ENCODE measurements at places on chromosomes 1 and 21.
A peak's percentile ranks its signal among the peaks of the same experiment; 100 is the strongest.

DNA sequence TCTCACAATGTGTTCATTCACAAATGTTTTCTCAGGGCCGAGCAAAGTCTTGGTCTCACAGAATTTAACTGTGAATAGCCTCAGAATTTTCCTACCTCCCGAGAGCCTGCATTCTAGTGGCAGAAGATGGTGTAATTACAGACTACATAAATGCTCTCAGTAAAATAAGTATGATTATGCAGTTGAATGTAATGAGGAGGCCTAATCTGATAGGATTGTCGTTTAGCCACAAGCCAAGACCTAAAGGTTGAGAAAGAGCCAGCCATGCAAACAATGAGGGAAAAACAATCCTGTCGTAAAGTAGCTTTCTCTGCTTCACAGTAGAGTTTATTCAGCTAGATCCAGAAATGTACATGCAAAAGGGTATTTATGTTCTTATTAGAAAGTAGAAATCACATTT, 607.8 kb upstream of the B3GALT2 start:
- DNase-seq, result peak; percentile 1

DNA sequence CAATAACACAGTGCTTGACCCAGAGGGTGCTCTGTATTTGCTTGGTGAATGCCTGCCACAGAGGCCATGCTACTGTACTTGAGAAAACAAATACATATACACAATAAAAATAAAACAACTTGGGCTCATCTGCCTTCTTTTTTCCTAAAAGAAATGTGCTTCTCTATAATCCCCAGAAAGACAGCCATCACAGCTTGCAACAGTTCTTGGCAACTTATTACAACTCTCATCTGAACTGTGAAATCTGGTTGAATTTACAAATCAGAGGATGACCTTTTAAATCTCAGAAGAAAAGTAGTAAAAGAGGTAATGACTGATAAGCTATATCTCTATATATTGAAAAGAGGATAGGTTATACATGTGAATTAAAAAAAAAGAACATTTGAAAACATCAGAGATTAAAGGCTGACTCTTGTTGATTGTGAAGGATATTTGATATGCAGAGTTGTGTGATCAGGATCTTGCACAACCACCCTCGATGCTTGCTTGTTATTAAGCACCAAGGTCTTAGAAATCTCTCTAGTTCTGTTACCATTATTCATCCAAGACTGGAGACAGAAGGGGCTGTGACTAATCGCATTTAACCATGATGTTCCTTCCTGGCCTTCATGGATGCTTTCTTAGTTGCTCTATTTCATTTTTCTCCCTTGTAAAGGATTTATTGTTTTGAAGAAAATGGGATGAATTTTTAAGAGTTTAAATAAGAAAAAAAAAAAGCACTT, 213.4 kb downstream of the APP start:
- DNase-seq, result no peak

DNA sequence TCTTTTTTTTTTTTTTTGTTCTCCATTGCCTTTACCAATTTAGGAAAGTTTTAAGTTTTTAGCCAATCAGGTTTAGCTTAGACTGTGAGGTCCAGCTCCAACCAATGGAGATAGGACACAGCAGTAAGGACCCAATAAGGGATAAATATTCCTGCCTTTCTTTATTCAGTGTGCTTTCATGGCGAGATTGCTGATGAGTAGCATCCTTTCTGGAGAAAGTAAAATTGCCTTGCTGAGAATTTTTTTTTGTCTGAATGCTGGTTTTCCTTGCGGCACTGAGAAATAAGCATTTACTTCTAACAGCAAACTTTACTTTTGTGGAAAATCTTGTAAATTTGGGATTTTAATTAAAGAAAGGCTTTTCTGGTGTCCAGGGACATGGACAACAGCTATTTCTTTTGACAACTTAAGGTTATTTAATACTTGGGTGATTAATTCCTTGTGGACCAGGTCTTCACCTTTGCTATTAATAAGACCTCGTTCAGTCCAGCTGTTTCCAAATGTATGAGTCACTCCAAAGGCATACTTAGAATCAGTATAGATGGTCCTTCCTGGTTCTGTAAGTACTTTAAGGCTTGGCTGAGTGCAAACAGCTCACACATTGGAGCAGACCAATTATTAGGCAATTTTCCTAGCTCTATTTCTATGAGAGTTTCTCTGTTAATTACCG, 54.1 kb downstream of the SERINC2 start:
- peak; percentile 65 for DNase-seq

GRCh38 chr1:230758709-230759368, 11.7 kb downstream of the CAPN9 start:
- DNase-seq, result no peak

DNA sequence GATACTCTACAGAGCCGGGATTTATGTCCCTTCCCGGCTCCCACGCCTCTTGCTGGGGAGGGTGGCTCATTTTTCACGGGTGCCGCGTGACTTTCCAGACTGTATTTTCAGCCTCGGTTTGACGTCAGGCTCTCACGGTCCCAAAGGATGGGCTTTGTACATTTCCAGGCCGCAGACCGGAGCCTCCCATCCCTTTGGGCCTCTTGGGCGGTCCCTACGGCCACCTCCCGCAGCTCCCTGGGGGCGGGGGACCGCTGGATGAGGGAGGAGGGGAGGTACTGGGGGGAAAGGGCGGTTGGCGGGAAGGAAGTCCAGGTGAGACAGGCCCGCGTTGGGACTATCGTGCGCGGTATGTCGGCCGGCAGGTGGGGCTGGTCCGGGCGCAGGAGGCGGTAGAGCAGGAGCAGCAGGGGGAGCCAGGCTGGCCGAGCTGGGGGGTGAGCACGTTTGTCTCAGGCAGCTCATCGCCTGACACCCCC, 17.9 kb downstream of the UBL4B start:
- peak; percentile 25 for DNase-seq

DNA sequence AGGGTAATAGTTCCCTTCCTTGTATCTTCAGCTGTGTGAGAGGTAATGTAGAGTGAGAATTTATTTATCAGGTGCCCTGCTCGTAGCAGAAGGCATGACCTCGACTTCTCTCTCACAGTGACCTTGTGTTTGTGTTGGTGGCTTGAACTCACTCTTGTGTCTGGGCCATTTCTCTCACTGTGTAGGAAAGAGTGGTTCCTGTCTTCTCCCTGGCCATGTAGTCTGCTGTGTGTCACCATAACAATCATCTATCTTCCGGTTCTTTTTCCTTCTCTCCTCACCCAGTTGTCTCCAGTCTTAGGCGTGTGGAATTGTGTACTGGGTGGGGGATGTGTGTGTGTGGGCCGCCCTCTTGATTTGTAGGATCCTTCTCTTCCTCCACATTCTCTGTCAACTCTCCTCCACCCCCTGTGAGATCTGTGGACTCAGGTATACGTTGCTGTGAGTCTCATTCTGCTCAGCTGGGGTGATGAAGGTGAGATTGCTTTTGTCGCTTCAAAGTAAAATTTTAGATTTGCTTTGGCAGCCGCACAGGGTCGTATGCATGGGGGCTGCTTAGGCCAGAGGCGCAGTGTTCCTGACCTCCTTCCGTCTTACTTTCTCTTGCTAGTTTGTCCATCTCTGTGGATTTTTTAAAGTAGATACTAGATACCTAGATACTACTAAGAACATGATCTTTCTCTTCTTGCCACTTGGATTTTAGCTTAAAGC, 31.6 kb downstream of the MAPKAPK2 start:
- no peak for DNase-seq

- DNase-seq, result peak; percentile 11
These were observed 29.2 kb upstream of the HHAT start for GRCh38 chr1:210299501-210299900.

GRCh38 chr1:24415910-24416665, 486 bp downstream of the NIPAL3 start:
- DNase-seq, result peak; percentile 9

GRCh38 chr1:37237948-37238347, 203.6 kb upstream of the GRIK3 start:
- DNase-seq, result no peak

DNA sequence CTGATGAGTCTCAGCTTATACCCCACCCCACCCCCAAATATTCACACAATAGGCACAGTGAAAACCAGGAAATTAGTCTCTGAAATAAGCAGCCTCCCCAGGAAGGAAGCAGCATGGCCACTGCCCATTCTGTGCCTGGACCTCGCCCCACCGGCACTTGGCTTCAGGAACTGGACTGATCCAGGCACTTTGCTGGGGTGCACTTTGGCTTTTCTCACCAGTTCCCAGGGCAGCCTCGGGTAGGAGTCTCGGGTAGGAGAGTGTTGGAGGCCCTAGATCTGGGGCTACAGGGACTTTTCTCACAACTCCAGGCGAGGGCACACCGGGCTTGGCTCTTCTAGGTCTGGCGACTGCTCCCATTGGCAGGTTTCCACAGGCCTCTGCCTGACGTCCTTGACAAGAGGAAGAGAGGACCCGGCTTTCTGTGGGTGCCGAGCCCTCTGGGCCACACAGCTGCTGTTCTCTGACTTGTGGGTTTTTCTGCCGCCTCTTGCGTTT, 18.7 kb downstream of the ADARB1 start:
- no peak for DNase-seq

DNA sequence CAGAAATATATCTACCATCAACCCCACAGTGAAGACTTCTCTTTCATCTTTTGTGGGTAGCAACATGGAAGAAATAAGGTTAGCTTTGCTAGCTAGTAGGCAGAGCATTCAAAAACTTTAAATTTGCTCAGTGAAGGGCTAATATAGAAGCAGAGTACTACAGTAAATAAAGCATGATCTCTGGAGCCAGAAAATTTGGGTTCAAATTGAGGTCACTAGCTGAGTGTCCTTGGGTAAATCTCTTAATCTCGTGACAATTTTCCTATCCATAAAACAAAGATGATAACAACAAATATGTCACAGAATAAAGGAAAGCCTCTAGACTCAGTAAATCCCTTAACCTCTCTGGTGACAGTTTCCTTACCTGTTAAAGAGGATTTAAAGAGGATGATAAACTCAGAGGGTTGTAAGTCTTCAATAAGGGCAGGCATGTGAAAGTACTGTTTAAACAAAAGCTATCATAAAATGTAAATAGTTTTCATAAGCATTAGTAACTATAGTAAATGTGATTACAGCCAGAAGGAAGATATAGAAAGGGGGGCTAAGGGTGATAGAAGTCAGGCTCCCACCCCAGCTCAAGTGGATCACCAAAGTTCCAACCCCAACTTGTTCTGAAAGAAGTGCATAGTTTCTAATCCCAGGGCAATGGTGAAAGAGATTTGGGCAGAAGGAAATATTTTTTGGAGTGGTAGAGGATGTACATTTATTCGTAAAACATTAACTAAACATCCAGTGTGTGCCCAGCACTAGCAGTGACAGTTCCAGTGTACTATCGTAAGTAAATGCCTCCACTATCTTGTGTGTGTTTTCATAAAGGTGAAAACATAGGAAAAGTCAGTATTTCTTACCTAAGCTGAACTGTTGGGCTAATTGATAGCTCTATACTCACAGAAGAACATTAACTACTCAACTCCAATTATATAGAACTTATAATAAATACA, 24.8 kb downstream of the TM2D1 start:
- DNase-seq, result no peak

GRCh38 chr21:39610703-39611102, 2.0 kb upstream of the B3GALT5 start:
- DNase-seq, result no peak

DNA sequence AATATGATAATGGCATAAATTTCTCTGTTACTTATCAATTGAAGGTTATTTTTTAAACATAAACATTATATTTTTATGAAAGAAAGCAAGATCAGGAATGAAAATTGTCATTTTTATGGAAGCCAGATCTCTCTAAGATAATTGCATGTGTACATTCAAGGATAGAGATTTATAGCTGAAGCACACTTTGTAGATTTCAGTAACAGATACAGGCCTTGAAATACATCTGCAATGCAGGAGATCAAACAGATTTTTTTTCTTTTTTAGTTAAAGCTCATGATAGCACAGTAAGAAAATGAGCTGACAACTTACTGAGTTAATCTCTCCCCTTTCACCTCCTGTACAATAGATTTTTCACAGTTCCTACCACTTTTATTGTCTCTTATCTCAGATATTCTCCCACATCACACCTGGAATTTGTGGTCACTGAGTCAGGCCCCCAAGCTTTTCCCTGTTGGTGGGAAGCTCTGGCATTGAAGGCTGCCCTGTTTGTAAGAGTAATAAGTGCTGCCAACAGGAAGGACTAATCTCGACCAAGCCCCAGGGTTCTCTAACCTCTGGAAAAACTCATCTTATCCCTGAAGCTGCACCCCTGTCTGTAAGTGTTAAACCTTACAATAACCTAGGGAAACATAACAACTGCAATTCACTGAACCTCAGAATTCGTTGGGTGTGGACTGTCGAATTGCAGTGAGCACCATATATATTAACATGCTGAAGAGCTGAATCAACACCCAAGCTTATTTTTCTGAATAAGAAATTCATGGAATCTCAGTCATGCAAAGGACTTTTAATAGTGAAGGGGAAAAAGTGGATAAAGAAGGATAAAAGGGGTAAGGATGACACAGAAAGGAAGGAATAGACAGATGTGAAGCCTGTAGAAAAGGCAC, 599.0 kb downstream of the LMO4 start:
- DNase-seq, result no peak

DNA sequence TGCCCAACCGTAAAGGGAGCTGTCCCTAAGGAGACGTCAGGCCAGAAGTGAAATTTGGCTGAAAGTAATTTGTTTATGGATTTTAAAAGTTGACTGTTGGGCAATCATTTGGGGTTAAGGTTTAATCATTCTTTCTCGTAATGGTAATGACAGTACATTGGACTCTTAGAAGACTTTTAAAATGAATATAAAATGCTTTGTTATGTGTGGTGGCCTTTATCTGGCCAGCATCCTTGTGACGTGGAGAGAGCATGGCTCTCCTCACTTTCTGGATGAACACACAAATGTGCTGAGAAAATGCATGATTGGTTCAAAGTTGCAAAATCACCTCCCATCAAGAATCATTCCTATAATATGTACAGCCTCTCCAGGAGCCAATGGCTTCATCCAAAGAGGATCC, 160.2 kb downstream of the DHRS3 start:
- no peak for DNase-seq

DNA sequence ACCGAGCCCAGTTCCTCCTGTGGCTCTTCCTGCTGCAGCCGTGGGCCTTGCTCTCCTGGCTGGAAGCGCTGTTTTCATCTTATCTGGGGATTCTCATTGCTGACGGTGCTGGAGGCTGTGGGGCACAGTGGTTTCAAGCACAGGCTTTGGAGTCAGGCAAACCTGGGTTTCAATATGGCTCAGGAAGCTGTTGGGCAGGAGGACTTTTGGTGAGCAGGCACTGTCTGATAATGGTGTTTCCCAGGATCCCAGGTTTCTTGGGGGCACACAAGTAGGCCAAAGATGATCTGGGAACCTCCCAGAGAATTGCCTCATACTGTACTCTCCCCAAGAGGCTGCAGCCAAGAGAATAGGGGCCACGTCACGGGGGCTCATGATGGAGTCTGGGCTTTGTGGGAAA, 105.6 kb upstream of the TRABD2B start:
- no peak for DNase-seq
